ENCODE measurements at places on chromosomes 3 and 15. TPM values are rescaled to one million over a fixed set of nuclear protein-coding genes. Genes with fewer than 3 reads are reported as not detected.

The CD200R1 gene
- total RNA-seq: not detected

The LYSMD2 gene
- total RNA-seq: 25.6 TPM

The SPATA12 gene
- 0.13 TPM for total RNA-seq

The GOLGA6L7 gene
- total RNA-seq: not detected

The CFAP91 gene
- 0.20 TPM for total RNA-seq

The CTXN2 gene
- not detected for total RNA-seq

The MEX3B gene
- 3.0 TPM for total RNA-seq

The C3orf80 gene
- total RNA-seq: not detected

The LHFPL4 gene
- not detected for total RNA-seq

The STARD5 gene
- total RNA-seq: 2.5 TPM

The CD200 gene
- total RNA-seq: 1.4 TPM

Measured in mammary microvascular endothelial cell (primary cell).